Activated B cell treated with CpG ODN at 0.5 μM for 24 hours (primary cell): ENCODE measurements at places on chromosomes 13 and 19. TPM values are rescaled to one million over a fixed set of nuclear protein-coding genes. Genes with fewer than 3 reads are reported as not detected.

DNA sequence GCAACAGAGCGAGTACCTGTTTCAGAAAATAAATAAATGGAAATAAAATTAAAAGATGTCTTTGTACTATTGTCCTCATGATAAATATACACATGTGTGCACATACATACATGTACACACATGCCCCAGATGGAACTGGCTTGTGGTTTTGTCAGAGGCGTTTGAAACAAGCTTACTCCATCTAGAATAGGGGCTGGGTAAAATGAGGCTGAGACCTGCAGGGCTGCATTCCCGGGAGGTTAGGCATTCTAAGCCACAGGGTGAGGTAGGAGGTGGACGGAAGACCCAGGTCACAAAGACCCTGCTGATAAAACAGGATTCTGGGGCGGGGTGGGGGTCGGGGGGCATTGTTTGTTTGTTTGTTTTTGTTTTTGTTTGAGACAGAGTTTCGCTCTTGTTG is 8.1 kb upstream of the SIN3B start:
- DNase-seq: no peak

- no peak for DNase-seq
Observed at GRCh38 chr19:46925548-46925950, 64.8 kb downstream of the ARHGAP35 start.

DNA sequence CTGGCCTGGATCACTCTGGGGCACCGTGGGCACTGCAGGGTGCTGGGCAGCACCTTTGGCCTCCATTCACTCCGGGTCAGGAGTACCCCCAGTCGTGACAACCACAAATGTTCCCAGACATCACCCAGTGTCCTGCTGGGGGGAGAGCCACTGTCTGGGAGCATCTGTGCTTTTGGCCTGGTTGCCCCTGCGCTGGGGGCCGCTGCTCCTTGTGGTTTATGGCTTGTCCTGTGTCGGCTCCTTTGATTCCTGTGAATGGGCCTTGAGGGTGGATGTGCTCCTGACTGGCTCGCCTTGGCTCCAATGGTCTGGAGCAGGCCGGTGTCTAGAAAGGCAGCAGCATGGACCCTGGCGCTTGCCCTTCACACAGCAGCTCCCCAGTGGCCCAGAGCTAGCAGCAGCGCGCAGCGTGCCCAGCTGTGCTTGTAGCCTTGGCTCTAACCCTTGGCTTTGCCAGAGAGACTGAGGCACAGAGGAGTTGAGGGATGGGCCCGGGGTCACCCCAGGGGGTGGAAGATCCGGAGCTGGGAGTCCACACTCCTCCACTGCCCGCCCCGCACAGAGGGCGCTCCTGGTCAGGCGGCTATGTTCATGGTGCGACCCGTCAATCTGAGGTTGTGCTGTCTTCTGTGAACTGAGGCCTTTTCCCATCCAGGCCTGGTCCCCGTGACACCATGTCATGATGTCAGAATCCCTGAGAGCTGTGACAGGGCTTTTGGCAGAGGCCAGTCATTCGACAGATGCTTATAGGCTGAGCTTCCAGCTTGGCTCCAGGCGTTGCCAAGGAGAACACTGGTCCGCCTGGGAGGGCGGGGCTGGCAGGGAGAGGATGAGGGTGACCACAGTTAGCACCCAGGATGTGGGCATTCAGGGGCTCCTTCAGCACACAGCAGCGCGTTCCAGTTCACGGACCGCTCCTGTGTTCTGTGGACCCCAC is 4.1 kb downstream of the DAZAP1 start:
- DNase-seq: no peak

The ATP7B gene
- 0.29 and 0.40 TPM in 2 replicates for total RNA-seq

The DOCK9 gene
- 24.1 and 25.5 TPM in 2 replicates for total RNA-seq

DNA sequence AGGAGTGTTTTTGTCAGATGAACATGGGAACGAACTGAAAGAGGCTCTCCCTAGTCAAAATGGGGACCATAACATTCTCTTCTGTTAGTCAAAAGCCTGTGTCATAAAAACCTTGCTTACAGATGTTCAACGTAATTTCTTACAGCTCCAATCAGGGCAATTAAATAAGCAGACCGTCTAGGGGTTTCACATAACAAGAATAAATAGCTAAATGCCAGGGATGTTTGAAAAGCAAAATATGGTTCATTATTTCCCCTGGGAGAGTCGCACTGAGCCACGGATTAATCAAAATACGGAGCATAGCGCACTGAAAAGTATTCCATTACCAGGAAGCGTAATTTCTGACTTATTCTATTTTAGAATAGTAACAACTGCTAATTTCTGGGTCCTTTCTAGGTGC is 63.7 kb upstream of the MRI1 start:
- no peak for DNase-seq

The DOCK6 gene
- total RNA-seq: 7.7 and 9.6 TPM in 2 replicates

DNA sequence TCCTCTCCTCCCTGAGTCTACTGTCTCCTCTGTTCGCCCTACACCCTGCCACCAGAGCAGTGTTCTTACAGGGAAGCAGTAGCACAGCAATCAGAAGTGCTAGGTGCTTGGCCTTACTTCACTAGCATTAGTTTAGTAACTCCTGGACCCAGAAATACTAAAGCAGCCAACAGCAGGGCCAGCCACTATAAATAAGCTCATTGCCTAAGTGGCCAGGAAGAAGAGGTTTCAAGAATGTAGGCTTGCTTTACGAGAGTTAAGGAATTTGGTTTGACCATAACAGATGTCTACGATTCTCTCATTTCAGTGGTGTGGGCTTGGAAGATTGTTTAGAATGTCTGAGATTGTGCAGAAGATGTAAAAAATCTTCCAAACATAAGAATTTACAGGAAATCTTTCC is 103.3 kb downstream of the ZAR1L start:
- DNase-seq: no peak

The SCEL gene
- total RNA-seq: not detected in 2 replicates

DNA sequence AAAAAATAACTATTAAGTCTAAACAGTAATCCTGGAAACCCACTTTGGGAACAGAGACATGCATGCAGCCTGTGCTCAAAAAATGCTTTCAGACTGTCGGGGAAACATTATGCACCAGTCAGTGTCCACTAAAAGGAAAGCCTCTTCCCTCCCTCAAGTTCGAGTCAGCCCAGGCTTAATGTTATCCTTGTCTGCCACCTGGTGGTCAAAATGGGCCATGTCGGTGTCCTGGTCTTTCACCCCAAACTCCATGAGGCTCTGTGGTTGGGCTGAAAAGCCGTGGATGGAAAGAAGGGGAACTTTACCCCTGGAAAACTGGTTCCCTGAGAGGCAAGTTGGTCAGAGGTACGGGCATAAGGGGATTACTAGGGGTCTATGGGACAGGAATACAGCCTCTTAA is 88.4 kb upstream of the ZNF492 start:
- no peak for DNase-seq
